KG1 (cell line): ENCODE measurements at places on chromosomes 6 and 20.

DNA sequence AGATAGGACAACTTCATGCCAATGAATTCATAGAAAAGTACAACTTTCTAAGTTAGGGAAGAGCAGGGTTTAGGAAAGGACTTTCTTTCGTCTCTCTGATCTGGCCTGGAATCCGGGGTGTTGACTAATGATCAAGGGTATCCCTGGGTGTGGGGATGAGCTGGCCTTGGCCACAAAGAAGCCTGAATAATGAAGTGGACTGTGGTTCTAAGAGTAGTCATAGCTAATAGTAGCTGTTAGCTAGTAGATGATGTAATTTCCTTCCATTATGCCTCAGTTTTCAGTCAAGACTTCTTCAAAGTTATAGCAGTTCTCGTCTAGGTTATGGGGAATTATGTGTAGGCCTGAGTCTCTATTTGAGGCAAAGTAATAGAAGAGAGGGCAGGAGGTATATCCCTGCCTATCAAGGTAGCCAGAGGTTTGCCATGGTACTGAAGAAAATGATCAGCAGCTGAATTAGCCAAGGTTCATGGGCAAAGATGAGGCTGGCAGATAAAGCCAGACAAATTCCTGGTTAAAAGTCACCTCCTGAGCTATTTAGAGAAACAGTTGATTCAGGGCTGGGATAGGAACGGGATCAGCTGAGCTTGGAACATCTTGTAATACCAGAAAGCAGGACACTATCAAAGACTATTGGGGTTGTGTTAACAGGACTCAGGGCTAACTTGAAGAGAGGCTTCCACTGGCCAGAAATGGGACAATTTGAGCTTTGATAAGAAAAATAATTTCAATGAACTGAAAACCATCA lies 18.7 kb upstream of the TRPC4AP start:
- DNase-seq, result no peak

DNA sequence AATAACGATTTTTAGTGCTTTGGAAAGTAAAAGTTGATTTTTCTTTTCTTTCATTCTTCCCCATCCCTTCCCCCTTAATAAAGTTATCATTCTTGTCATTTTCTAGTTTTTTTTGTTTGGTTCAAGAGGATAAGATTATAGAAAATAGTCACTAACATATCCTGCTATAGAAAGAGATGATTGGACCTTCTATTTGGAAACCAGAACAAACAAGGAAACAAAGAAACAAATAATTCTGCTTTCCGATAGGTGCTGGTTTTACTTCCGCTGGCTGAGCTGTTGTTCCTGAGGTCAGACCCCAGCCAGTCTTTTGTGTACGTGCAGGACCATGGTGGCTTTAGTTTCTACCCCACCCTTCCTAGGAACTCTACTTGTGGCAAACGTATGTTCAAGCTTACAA lies at the start of gene CDH26:
Gene CDH26, plus strand, starts transcription at position 301 of the 400 bp plus-strand sequence. CDS start 304 bp downstream, outside the sequence.
- no peak for DNase-seq

DNA sequence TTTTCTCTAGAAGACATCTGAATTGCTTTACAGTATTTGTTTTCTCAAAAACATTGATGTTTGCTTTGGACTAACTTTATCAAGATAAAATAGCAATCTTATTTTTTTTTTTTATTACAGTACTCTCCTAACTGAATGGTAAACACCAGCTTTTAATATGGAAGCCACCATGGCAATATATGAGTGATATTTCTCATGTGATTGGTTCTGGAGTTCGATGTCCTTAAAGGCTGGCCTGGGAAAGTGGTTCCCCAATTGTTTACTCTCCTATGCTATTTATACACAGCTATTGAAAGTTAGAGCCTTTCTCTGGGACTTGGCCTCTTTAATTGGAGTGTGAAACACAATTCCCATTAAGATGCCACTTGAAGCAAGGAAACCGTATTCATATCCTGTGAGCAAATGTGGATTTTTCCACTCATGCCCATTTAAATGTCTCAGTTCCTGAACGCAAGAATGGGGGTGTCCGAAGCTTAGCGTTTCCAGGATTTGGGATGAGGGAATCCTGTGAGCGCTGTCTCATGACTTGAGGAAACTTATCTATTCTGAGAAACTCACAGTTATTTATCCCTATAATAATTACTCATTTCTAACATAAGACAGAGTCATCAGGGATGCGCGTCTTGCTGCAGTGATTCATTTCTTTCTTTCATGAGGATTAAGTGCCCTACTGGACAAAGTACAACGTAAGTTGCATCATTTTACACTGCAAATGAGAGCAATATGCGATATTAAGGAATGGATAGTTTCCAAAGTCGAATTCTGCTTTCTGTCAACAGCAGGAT lies 143.3 kb upstream of the PREP start:
- no peak for DNase-seq

DNA sequence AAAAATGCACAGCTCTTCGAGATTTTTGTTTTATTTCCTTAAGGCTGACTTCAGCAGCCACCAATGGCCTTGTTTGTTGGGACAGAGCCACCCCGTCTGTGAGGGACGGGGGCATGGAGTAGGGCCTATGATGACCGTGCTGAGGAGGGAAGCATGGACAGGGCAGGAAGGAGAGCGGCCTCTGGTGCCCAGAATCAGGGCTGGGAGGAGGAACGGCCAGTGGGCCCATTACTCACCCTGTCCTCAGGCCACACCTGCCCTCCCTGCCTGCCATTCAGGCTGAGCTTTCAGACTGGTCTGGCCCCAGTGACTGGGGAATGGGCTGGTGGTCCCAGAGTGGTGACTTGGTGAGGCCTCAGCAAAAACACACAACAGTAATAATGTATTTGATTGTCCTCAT lies 104.4 kb downstream of the SMOC2 start:
- no peak for DNase-seq
